ENCODE measurements at places on chromosomes 11 and 22.

GRCh38 chr11:30585125-30585891 is 845 bp downstream of the MPPED2 start:
- no peak for DNase-seq

DNA sequence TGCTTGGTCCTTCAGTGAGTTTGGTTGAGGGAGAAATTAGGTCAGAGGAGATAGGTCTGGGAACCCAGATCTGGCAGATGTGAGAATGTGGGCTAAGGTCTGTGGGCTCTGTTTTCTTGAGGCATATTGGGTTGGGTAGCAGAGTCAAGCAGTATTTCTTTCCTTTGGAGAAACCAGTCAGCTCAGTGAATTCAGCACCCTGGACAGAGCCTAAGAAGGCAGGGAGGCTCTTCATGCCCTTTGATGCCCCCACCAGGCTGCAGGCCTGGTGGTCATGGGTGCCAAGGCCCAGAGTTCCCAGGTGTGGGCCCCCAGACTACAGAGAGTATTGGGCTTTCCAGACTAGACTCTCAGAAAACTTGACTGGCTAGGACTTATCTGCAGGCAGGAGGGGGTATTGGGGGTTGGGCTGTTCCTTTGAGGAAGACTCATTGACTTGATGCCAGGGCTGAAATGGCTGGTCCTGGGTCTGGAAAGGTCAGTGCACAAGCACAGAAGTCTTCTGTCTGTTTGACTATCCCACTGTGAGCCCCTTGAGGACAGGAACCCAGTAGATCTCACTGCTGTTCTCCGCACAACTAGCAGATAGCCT is 45.3 kb upstream of the NECTIN1 start:
- DNase-seq: no peak

GRCh38 chr11:88300888-88301487 is 36.5 kb downstream of the CTSC start:
- DNase-seq: no peak

DNA sequence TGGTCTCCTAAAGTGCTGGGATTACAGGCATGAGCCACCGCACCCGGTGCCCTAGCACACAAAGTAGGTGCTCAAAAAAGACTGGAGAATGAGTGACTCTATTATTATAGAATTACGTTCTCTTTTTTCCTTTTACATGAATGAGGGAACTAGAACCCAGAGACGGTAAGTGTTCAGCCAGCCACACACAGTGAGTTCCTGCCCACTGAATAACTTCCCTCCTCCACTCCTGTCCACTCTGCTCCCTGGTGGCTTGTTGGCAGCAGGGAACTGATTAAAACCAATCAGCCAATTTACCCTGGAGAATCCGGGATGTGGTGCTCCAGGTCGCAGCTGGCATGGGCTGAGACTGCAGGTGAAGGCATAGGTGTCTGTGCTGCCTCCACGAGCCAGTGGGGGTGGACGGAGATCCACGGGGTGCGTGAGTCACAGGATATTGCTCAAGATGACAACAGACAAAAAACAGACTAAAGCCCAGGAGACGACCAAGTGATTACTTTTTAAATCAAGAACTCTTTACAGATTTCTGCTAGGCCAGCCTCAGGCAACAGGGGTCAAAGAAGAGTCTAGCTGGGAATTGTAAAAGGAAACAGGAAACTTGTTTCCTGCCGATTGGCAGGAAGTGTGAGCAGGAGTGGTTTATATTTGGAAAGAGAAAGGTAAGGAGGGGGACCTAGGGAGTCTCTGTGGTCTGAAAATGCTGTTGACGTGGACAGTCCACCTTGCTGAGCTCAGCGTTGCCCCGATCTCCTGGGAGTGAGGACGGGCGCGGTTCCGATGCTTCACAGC is 95.2 kb upstream of the TP53I11 start:
- DNase-seq: no peak

DNA sequence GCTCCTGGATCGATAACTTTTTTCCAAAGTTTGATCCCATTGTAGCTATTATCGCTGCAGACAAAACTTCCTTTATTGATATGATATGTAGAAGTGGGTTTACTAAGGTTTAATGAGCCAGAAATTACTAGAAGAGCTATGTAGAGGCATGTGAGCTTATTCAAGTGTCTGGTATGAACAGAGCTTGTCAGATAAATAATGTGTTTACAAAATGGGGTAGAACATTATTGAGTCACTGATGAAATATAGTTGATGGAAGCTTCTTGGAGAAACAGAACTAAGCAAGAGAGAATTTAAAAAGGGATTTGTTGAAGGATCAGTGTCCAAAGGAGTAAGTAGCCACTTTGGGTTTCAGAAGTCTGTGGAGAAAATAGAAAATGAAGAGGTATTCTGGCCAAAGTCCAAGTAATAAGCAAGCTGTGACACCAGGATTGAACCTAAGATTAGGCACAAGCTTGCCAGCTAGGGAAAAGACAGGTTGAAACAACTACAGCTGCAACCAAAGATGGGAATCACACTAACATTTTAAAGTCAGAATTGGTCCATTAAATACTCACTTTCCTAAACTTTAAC is 104.3 kb downstream of the MAML2 start:
- no peak for DNase-seq

DNA sequence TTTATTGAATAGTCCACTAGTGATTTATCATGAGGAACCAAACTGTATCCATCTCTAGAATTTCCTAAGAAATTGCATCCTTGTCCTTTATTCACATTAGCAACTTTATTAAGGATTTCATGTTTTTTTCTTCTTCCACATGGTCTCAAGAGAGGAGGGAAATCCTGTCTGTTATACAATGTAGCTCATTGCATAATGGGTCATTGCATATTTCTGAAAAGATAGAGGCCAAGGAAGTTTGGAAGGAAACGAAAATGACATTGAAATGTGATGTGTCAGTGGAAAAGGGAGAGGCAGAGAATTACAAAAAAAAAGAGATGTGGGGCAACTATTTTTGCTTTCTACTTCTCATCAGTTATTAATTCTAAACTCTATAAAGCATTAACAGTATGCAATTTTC is 353.1 kb downstream of the METTL15 start:
- DNase-seq: no peak

GRCh38 chr11:64787526-64788320 is 9.4 kb upstream of the SF1 start:
- DNase-seq: peak; percentile 40

DNA sequence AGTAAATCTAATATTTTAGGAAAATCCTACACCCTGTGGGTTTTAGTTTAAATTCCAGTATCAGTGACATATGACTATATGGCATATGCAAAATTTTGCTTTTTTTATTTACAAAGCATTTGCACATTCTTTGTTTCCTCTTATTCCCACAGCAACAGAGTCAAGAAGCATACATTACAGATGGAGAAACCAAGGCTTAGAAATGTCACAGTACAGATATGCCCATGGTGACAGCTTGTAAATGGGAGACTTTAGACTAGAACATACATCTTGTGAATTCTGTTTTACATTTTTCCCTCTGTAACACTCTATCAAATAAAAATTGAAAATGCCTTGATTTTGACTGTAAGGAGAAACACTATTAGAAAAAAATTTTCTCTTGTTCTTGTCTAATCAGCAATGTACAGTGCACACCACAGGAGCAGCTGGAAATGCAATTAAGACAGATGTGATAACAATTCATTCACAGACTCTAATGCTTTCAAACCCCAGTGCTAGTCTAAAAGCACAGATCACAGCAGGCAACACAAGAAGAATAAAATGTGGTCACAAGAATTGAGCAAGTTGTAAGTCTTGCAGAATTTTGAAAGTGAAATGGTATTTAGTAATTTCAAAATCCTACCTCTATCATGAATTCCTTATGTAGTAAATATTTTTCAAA is 375.9 kb downstream of the LUZP2 start:
- DNase-seq: no peak

DNA sequence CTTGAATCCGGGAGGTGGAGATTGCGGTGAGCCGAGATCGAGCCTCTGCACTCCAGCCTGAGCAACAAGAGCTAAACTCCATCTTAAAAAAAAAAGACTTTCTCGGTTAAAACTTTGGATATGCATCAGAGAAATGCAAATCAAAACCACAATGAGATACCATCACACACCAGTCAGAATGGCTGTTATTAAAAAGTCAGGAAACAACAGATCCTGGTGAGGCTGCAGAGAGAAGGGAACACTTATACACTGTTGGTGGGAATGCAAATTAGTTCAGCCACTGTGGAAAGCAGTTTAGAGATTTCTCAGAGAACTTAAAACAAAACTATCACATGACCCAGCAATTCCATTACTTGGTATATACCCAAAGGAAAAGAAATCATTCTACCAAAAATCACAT is 619.4 kb upstream of the KIRREL3 start:
- no peak for DNase-seq

DNA sequence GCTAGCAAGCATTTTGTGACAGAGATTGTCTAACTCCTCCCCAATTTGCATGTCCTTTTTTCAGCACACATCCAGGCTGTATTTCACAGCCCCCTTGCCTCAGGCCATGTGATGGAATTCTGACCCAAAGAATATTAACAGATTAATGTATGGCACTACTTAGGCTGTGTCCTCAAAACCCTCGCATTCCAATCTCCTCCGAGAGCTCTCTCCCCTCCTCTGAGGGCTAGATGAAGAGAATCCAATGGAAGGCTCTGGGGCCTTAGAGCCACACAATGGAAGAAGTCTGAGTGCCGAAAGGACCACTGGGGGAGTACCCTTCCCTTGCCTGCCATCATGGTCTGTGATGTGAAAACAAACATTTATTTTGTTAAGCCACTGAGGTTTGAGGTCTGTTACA is 13.7 kb upstream of the NNMT start:
- DNase-seq: no peak

GRCh38 chr11:9001736-9002135 is 2.1 kb downstream of the NRIP3 start:
- peak; percentile 57 for DNase-seq

GRCh38 chr11:26607725-26608506 is 35.9 kb upstream of the MUC15 start:
- DNase-seq: no peak

DNA sequence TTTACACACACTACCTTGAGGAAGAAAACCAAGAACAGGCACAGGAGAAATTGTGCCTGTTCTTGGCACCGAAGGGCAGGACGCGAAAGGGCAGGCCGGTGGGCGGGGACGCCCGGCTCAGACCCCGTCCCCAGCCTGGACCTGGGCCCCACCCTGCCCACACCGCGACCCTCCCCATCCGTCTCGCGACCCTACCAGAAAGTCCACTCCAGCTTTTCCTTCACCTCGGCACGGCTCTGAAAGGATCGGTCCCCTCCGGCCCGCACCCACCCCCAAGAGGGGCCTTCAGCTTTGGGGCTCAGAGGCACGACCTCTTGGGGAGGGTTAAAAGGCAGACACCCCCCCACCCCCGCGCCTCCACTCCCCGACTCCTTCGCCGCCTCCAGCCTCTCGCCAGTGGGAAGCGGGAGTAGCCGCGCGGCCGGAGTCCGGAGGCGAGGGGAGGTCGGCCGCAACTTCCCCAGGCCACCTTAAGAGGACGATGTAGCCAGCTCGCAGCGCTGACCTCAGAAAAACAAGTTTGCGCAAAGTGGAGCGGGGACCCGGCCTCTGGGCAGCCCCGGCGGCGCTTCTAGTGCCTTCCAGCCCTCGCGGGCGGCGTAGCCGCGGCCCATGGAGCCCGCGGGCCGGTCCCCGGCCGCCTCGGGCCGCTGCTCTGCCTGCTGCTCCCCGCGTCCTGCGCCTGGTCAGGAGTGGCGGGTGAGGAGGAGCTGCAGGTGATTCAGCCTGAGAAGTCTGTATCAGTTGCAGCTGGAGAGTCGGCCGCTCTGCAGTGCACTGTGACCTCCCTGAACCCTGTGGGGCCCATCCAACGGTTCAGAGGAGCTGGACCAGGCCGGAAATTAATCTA is 4.4 kb downstream of the SEC14L6 start:
- DNase-seq: no peak

GRCh38 chr11:36151933-36152580 is 137.2 kb downstream of the COMMD9 start:
- no peak for DNase-seq

- DNase-seq: peak; percentile 39
These were observed 52.8 kb downstream of the MYH9 start for GRCh38 chr22:36334821-36335603.

DNA sequence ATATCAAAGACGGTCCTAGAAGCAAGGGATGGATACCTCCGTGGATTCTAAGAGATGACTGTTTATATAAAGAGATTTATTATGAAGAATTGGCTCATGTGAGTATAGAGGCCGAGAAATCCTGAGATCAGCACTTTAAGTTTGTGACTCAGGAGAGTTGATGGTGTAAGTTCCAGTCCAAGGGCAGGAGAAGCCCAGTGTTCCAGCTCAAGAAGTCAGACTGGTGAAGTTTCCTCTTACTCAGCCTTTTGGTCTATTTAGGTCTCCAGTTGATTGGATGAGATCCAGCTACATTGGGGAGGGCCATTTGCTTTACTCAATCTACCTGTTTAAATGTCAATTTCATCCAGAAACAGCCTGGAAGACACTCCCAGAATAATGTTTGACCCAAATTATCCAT is 45.1 kb downstream of the TSPAN18 start:
- DNase-seq: no peak

Data from stimulated activated CD4-positive, alpha-beta T cell treated with anti-CD3 and anti-CD28 coated beads, Interleukin-4, amount 100 ng/mL, for 4 hours (primary cell).